ENCODE measurements at places on chromosomes 6 and 20.

GRCh38 chr6:116287689-116288282, 8.1 kb upstream of the TSPYL1 start:
- no peak for DNase-seq

GRCh38 chr6:105680131-105680530, 277.2 kb upstream of the PREP start:
- no peak for DNase-seq

DNA sequence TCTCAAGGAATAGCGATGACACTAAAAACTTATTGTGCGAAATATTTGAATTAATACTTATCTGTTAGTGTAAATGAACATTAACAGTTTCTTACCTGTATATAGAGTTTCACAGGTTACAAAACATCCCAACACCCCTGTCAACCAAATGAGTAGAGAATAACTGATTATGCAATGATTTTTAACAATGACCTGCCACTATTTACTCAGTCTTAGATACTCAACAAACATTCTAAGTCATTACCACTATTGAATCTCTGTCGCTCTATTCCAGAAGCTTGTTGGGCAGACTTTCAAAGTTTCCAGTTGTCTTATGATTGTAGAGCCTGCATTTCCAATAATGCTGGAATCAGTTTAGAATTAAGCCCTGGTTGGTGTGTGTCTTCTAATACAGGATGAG, 85.5 kb downstream of the RNF182 start:
- DNase-seq = no peak

GRCh38 chr6:159594750-159595117, 98.3 kb downstream of the SOD2 start:
- no peak for DNase-seq

- DNase-seq = no peak
Observed at GRCh38 chr20:51939259-51939585, 136.9 kb upstream of the SALL4 start.

GRCh38 chr6:146785001-146785585, 186.3 kb downstream of the ADGB start:
- DNase-seq = no peak

DNA sequence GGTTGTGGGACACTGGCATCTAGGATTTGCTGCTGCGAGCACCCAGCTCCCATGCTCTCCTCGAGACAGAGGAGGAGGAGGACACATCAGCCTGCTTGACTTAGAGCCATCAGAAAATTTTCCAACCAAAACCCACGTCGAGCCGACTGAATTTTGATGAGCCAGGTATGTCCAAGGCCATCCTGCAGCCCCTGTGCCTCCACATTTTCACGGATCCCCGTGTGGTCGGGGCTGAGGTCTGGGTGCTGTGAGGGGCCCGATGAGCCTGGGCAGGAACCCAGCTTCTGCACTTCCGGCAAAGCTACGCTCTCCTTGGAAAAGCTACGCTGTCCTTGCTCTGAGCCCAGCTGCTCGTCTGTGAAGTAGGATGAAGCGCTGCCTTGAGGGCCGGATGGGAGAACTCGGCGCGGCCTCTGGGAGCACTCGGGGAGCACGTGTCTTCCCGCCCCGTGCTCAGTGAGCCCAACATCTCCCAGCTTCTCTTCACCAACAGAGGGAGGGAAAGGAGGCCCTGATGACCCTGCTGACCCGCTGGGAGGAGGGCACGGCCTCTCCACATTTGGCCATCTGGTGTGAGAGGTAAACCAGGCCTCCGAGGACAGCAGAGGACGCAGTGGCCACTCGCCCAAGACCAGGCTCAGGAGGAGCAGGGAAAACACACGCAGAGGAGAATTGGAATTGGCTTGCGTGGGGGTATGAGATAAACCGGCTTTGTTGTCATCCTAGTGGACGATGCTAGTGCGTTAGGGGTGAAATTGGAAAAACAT, 33.9 kb downstream of the PSMG4 start:
- DNase-seq = no peak

DNA sequence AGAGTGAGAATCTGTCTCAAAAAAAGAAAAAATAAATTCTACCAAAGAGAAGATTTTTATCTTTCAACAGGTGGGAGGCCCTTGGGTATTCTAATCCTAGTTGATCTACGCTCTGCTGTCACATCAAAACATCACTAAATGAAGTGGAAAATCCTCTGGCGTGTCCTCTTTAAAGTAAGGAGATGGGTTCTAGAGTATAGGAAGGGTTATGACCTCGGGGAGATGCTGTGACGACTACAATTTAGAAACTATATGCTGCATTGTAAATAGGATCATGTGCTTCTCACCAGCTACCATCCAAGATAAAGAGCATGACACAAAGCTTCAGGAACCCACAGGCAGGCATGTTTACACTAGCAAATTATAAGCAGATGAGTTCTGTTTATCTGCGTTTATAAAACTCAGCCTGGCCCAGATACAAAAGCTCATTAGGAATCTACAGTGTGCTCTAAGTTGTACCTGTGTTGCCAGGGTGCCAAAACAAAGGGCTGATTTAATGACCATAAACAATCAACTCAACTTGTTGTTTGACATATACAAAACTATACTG, 197.1 kb upstream of the PLN start:
- no peak for DNase-seq

GRCh38 chr6:134315974-134316441, 1.9 kb downstream of the SGK1 start:
- no peak for DNase-seq
